Frontal cortex (tissue), 4 donors: ENCODE measurements at places on chromosomes 13 and 19.
A peak's percentile ranks its signal among the peaks of the same experiment; 100 is the strongest.

- no peak for DNase-seq
Measured at GRCh38 chr19:50324331-50324730, 4.8 kb downstream of the KCNC3 start.

- no peak for DNase-seq
Measured at GRCh38 chr13:27631156-27631555, 9.5 kb downstream of the POLR1D start.

DNA sequence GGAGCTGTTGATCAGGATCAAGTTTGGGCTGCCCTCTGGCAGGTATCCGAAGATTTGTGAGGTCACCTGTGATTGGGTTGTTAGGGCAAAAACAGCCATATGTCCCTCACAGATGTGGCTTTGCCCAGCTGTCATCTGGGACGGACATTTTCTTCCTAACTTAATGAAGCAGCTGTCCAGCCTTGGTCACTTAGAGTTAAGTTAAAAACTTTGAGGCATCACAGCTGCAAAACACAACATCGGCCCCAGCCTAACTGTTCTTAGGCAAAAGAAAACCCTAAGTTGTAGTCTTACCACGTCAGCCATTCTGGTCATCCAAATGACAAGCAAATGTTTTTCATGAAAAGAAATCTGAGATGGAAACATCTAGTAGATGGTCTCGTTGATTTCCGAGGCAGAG, 318.4 kb downstream of the DCLK1 start:
- DNase-seq: no peak

GRCh38 chr19:4015705-4016402, 8.3 kb downstream of the PIAS4 start:
- DNase-seq: peak; percentile 11

DNA sequence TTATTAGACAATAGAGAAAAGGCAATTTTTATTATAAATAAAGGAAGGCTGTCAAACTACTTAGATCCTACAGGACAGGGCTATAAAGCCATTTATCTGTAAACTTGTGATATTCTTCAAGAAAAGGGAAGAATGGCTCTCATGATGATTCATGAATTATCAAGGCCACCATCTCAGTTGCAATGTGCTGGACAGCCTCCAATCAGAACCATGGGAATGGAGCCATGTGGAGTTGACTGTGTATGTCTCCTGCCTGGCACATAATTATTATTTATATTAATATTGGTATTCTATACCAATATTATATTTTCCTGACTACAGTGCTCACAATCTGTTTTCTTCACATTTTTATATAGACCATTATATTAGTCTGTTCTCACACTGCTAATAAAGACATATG, 560.5 kb upstream of the MIR17HG start:
- no peak for DNase-seq

DNA sequence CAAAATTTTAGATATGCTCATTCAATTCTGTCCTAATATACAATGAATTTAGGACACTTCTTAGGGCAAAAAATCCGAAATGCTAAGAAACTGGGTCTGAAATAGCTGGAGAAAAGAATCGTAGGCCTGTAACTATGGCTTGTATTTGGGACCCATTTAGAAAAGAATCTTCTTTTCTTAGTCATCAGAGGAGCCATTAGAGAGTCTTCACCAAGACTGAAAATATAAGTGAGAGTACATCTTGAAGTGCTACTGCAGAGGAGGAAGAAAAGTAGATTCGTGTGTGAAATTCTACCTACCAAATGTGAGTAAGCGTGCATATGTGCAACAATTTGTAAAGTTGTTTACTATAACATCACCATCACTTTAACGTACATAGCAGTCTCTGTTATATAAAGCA, 8.8 kb upstream of the DACH1 start:
- DNase-seq: no peak

- no peak for DNase-seq
Measured at GRCh38 chr13:29892151-29892550, 41.7 kb upstream of the UBL3 start.

DNA sequence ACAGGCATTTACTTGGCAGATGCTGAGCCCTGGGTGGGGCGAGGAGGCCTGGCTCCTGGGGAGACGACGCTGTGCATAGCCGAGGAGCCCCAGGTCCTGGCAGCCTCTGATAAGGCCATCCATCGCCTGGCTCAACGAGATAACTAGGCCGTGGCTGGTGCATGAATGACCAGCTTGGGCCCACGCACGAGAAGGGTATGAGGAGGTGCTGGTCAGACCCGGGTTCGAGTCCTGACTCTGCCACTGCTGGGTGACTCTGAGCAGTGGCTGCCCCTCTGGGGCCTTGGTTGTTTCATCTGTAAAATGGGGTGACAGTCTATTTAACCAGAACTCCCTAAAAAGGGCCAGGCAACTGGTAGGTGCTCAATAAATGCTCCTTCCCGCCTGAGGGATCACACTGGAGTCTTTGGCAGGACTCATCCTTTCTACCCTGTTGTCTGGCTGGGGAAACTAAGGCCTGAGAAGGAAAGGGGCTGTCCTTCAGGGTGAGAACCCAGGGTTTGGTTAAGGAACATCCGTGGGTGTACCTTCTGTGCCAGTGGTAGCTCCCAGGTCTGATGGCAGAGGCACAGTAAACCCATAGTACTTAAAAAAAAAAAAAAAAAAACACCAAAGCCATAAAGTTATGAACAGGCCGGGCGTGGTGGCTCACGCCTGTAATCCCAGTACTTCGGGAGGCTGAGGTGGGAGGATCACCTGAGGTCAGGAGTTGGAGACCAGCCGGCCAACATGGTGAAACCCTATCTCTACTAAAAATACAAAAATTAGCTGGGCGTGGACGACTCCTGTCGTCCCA, 8.1 kb upstream of the ARRDC2 start:
- DNase-seq: no peak

DNA sequence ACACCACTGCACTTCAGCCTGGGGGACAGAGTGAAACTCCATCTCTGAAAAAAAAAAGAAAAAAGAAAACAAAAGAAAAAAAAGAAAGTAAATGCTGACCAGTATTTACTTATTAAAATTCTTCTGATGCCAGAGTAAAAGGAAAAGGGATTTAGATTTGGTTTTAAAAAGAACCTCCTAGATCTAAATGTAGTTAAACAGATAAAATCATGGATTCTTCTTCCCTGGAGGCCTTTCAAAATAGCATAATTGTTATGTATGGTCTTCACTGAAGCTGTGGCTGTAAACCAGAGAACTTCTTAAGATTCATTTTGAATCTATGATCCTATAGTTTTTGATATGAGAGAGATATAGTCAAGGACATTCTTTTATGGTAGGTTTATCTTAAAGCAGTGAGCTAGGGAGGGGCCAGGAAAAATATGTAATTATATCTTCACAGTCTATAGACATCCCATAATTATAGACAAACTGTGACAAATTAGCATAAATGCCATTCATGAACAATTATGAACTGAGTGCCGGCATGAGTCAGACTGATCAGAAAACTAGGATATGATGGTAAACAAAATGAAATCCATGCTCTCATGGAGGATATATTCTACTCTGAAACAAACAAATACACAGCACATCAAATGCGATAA, 14.9 kb upstream of the STK24 start:
- DNase-seq: no peak

GRCh38 chr19:4534836-4535658, at the start of gene PLIN5:
Gene PLIN5, minus strand, starts transcription at chr19:4535224. Its CDS starts 1,150 bp downstream, at chr19:4534074.
- DNase-seq: peak; percentile 95

GRCh38 chr19:51799034-51799773, 4.2 kb downstream of the FPR3 start:
- peak; percentile 59 for DNase-seq

DNA sequence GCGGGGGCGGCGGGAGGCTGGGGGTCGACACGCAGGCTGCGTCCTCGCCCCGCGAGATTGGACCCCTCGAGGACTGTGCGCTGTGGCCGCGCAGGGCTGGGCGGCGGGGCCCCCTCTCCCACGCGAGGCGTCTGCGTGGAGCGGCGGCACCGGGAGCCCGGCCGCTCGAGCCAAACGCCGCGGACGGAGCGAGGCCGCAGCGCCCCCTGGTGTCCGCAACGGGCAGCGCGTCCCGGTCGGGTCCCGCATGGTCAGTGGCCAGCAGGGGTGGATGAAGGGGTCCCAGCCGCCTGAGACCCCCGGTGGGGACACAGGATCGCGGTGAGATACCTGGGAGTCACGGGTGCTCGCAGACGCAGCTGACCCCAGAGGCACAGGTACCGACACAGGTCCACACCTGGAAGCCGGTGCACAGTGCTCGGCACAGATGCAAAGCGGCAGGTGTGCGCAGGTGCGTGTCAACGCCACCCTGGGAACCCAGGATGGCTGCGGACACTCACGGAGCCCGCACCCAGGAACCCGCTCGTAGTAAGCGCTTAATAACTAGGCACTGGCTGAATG, 2.1 kb upstream of the CIRBP start:
- DNase-seq: peak; percentile 88

DNA sequence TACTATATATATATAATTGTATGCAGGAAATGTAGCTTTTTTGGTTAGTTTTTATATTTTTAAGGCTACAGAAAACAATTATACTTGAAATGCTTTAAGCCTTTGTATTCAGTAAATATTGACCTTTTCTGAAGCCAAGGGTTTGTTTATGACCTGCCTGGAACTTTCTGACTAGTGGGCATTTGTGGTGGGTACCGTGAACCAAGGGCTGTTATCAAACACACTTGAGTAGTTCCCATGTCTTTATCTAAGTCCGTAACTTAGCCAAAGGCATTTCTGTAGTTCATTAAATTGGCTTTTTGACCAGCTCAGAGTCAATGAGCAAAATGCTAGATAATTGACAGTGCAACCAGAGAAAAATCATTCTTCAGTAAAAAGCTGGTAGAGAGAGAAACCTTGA, 1444.2 kb upstream of the SLC10A2 start:
- DNase-seq: no peak

- no peak for DNase-seq
Measured at GRCh38 chr13:26227166-26227971, 5.3 kb upstream of the RNF6 start.

GRCh38 chr13:32660227-32660626, 74.0 kb downstream of the PDS5B start:
- DNase-seq: no peak

DNA sequence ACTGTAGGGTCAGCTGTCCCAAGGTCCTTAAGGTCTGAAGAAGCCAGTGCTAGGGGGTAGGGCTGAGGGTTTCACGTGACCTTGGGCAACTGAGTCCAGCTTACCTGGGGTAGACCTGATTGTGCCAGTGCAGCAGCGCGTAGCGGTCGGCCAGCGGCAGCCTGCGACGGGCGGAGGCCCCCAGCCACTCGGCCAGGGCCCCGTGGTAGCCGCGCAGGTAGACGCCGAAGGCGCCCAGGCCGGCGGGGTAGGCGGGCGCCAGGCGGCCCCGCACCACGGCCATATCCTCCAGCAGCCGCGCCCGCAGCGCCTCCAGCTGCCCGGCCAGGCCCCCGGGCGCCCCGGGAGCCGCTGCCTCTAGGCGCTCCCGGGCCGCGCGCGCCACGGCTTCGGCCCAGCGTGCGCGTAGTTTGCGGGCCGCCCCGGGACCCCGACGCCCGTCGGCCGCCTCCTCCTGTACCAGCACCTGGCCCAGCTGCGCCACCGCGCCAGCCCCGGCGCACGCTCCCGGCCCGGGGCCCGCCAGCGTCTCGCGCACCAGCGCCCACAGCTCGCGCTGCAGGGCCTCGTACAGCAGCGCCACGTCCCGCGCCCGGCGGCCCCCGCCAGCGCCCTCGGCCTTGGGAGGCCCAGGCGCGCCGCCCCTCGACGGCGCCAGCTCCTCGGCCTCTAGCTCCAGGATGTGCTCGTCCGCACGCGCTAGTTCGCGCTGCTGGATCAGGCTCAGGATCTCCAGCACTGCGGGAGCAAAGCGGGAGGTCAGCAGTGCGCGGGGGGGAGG, 10.9 kb downstream of the EXOC3L2 start:
- no peak for DNase-seq

DNA sequence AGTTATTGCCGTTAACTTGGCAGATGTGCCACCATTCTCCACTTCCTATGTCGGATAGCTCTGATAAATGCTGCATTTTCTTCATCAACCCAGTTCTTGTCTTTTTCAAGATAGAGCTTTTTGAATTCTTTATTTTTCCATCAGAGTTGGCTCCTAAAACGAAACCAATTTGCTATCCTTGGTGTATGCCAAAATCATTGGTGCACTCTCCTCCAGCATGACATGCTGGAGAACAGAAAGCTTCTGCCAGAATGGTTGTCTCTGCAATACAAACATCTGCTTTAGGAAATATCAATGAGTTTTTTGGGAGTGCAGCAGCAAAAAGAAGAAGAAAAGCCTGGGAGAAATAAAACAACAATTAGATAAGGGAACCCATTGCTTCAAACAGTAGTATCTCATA, 124.2 kb downstream of the CDK8 start:
- DNase-seq: no peak

- DNase-seq: no peak
Measured at GRCh38 chr13:28286263-28286662, 147.9 kb downstream of the PAN3 start.

DNA sequence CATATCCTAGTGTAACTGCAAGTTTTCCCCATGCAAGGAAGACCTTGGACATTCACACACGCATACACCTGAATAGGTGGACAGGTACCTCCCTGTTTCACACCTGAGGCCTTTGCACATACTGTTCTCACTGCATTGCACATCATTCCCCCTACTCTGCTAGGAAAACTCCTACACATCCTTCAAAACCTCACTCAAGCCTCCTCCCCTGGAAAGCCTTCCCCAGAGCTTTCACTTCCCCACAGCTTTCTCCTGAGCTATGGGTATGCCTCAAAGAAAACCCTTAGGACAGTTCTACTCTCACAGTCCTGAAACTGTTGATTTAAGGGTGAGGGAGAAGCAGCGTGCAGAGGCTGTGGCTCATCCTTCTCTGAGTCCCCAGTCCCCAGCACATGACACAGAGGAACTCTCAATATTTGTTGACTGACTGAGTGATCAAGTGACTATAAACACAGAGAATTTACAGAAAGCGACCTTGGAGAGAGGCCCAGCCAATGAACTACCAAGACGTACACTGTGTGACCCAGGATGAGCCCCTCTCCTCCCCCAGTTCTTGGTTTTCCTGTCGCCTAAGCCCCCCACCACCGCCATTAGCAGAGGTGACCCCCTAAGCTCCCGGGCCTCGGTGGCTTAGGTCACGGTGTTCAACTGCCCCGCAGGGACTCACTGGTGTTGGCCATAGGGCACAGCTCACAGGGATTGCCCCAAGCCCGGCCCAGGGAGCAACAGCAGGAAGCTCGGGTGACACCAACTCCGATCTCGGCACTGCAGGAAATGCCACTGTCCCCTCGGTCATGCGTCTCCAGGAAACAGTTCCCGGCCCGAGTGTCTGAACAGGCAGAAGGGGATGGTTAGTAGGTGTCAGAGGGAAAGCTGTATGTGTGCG, 40.6 kb downstream of the FBN3 start:
- no peak for DNase-seq

DNA sequence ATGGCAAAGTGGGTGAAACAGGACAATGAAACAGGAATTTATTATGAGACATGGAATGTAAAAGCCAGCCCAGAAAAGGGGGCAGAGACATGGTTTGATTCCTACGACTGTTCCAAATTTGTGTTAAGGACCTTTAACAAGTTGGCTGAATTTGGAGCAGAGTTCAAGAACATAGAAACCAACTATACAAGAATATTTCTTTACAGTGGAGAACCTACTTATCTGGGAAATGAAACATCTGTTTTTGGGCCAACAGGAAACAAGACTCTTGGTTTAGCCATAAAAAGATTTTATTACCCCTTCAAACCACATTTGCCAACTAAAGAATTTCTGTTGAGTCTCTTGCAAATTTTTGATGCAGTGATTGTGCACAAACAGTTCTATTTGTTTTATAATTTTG, 8.6 kb downstream of the CLN5 start:
- DNase-seq: no peak

- no peak for DNase-seq
Measured at GRCh38 chr13:19664481-19665230, 31.2 kb downstream of the MPHOSPH8 start.
